ENCODE measurements at places on chromosomes 4 and X. TPM values are rescaled to one million over a fixed set of nuclear protein-coding genes. Genes with fewer than 3 reads are reported as not detected.

Gene VCX3A
- not detected for total RNA-seq

Gene NDST3
- total RNA-seq, result not detected

Gene WNK3
- total RNA-seq, result 0.15 TPM

Gene KLHL13
- 48.4 TPM for total RNA-seq

Gene LRCH2
- 3.2 TPM for total RNA-seq

Gene GLRA3
- not detected for total RNA-seq

Gene GPC3
- 26.6 TPM for total RNA-seq

Gene TXK
- not detected for total RNA-seq
